Activated T-cell treated with anti-CD3 and anti-CD28 coated beads for 48 hours (primary cell): ENCODE measurements at places on chromosomes 2 and 18.

DNA sequence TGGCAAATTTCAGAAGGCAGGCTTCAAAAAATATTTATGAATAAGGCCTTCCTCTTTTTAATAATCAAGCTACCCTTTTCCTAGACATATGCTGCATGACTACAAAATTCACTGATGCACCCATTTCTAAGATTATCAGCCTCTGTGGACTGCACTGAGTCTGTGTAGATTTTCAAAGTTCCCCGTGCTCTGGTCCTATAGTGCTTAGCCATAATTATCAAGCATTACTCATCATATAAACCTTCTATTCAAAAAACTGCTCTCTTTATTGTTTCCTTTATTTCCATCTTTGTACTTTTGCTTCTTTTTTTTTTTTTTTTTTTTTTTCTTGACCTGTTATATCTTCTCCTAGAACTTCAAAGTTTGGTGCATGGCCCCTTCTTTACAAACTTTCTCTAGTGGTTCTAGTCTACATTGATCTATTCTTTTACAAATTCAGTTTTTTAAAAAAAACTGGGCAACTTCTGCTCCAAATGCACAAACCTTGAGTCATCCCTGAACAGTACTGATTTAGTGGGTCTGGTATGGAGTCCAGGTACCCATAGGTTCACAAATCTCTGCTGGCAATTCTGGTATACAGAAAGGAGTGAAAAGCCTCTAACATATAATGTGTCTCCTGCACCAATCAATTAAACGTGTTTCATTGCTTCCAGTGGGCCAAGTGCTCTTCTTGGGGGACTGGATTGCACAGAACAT, 481.9 kb downstream of the NUP35 start:
- DNase-seq: no peak

DNA sequence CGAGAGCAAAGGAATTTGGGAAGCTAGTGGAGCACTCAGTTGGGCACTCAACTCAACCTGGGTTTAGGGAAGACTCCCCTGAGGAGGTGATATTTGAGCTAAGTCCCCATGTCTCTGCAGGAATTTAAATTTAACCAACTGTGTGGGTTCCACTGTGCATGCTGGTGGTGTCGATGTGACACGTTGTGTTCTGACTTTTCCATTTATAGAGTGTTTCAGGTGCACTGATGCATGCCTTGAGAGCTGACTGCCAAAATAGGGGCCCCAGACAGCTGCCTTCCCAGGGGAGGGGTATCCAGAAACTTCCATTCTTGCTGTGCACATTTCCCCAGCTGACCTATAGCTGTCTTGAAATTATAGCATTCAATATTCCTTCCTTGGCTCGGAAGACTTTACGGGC, 63.7 kb upstream of the BCL2L11 start:
- DNase-seq: no peak

GRCh38 chr2:96907115-96908041, 37.5 kb upstream of the SEMA4C start:
- DNase-seq: no peak

DNA sequence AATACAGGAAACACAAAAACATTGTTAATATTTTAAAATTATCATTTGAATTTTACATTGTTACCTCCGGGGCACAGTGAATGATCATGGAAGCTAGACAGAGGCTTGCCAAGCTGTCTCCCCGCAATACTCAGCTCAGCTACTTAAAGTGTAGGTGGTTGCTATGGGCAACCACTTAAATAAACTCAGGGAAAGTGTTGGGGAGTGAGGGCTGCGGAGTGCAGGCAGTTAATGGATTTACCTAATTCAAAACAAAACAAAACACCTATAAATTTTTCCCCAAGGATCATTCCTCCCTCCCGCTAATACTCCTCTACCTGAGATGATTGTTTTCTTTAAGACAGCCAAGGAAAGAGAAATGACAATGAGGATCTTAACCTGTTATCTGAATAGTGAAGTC, 349.5 kb downstream of the TGIF1 start:
- DNase-seq: no peak

- DNase-seq: no peak
These were observed 372.4 kb upstream of the ATP5MC3 start for GRCh38 chr2:175553910-175554309.

DNA sequence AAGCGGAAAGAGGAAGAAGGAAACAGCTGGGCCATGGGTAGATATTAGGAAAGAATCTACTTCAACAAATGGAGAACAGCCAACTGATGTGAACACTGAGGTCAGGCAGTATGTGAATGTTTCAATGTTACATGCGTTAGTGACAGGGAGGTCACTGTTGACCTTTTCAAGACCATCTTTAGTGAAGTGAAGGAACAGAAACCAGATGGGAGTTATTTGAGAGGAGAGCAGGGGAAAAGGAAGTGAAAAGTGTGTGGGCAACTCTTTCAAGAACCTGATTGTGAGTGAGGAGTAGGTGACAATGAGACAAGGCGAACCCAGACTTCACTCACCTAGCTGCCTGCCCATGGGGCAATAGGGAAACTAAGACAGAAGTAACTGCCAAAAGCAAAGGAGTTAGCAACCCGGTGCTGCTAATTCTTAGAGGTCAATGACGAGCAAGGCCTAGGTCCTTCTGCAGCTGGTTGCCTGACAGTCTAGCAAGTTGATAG, 67.0 kb downstream of the SP3 start:
- no peak for DNase-seq

DNA sequence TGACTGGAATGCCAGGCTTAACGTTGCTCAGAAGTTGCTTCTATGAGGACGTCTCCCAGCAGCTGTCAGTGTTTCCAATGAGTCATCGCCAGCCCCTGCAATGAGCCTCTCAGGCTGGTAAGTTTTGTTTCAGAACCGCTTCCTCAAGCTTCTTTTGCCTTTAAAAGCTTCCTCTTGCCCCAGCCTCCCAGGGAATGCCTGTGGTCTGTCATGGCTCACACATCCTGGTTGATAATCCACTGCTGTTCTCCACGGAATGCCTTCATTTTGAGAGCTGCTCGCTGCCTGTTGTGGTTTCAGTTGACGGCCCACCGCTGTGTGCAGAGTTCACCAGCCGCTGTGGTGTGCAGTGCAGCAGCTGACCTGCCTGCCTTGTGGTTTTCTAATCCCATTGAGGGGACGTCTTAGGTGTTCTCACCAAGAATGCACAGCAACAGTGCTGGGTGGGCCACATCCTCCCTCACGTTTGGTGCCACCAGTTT, 96.4 kb downstream of the RTP5 start:
- DNase-seq: peak; percentile 58

DNA sequence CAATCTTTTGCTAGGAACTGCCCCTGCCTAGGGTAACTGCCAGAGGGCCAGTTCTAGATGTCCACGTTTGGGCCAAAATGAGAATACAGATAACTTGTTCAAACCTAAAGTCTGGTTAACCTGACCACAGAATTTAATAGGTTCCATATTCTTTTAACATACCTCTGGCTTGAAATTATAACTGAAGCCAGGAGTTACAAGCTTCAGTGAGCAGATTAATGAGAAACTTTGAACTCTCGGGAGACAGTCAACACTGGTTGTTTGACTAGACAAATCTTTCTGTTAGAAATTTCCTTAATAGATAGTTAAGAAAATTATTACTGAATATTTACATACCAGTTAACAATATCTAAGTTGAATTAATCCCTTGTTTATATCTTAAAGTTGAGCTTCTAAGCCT, 110.0 kb upstream of the KLF7 start:
- DNase-seq: no peak

- DNase-seq: no peak
These were observed 80.0 kb downstream of the CCDC93 start for GRCh38 chr2:117933884-117934354.

DNA sequence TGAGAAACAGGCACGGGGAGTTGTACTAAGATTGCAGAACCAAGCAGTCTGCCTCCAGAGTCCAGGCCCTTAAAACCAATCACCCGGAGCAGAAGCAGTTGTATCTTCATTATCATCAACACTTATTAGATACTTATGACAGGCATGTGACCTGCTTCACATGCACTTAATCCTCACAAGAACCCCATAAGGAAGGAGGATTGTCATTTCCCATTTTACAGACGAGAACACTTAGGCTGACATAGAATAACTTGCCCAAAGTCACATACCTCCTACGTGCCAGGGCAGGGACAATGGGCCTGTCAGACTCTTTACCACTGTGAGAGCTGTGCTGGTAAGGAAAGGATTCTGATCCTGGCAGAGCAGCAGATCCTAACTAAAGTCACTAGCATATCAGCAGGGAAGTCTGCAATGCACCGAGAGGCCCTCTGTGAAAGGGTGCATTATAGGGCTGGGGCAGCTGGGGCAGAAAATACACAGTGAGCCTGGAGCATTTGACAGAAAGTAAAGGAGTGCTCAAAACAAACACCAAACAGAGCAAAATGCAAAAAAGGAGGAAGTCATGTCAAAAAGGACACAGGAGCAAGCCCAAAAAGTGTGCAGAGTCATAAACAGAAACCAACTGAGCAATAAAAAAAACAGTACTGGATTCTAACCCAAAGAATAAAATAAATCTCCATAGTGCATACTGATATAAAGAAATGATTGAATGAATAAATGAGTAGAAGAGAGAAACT, 55.9 kb upstream of the SP3 start:
- DNase-seq: no peak

- no peak for DNase-seq
These were observed 98.7 kb downstream of the CLIP4 start for GRCh38 chr2:29213888-29214291.

DNA sequence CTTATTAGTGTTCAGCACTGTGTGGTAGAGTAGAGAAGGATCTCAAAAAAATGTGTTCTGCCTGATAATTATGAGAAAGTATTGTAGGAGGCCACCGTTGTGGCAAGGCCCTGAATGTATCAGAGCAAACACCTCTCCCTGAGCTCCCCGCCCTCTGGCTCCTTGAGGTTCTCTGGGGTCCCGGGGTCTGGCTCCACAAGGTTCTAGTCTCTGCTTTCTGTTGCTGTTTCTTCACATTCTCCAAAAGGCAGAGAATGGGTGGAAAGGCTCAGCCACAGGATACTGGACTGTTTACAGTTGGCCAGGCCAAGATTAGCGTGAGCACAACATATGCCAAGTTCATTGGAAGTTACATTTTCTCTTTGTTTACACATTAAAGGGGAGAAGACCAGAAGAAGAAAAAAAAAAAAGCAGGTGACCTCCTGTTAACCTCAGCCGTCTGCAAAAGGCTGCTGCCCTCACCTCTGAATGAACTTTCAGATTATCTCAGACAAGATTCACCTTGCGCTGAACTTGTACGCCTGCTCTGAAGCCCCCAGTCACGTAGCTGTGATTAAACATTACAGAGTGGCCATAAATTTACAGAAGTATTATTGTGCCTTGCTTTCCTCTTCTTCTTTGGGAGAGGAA, 56.6 kb upstream of the CYP26B1 start:
- DNase-seq: no peak

- DNase-seq: no peak
These were observed 6.8 kb downstream of the MAT2A start for GRCh38 chr2:85545780-85546240.

GRCh38 chr2:224359569-224359968, 42.3 kb downstream of the FAM124B start:
- DNase-seq: no peak

DNA sequence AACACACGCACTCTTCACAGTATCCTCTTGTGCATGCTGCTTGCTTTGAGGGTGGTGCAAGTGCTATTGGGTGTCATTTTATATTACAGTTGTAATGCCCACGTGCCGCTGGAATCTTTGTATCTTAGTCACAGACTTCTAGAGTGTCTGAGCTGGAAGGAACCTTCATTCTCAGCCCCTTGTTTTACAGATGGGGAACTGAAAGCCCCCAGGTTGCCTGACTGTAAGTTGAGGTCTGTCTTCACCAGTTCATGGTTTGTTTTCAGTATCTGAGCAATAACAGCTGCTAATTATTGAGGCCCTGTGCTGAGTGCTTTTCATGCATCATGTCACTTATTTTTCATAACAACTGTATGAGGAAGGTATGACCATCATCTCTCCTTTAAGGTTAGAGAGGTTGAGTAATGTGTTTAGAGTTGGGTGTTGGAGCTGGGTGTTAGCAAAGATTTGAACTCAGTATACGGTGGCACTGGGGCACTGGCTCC, 77.0 kb downstream of the PRKCE start:
- DNase-seq: no peak

DNA sequence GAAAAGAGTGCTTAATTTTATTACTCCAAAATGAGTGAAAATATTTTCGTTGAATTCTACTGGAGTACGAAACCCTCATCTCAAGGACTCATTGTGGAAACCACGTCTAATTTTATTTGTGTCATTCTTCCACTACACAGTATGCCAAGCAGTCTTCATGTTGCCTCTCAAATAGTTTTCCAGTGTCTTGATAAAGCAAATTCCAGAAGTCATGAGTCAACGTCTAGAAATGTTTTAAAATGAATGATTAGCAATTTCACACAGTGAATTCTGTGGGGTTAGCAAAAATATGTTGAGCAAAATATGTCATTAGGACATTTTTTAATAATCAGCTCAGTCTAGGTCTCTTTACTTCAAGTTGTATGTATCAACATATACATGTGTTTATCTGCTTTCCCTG, 865.5 kb downstream of the DSC3 start:
- DNase-seq: no peak

- no peak for DNase-seq
These were observed 73.8 kb downstream of the ZNF385B start for GRCh38 chr2:179787601-179788000.

- no peak for DNase-seq
These were observed 49.2 kb downstream of the CXCR4 start for GRCh38 chr2:136068581-136069227.

- peak; percentile 25 for DNase-seq
These were observed 1.4 kb downstream of the NEDD4L start for GRCh38 chr18:58045242-58046092.

DNA sequence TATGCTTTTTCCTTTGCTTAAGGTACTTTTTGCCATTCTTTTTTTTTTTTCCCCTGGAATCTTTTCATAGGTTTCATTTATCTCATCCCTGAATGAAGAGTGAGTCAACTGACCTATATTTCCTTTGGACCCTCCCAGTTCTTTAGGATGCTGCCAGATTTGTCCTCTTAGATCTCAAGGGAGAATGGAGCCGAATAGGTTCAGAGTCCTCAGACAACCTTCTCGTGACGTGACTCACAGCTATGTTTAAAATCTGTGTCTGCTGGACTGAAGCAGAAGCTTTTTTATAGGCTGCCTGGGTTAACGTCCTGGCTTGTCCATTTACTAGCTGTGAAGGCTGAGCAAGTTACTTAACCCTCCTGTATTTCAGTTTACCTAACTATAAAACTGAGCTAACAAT, 358.6 kb downstream of the DLGAP1 start:
- no peak for DNase-seq

- DNase-seq: no peak
These were observed 5.0 kb downstream of the SH2D6 start for GRCh38 chr2:85423525-85423924.
